ENCODE measurements at places on chromosomes 13 and 19.

GRCh38 chr13:89541091-89542030 is 1806.1 kb upstream of the MIR17HG start:
- no peak for DNase-seq

GRCh38 chr19:4803736-4804695 is 12.5 kb downstream of the FEM1A start:
- peak; percentile 26 for DNase-seq

- no peak for DNase-seq
These were observed 33.8 kb downstream of the ATP4B start for GRCh38 chr13:113624235-113624587.

DNA sequence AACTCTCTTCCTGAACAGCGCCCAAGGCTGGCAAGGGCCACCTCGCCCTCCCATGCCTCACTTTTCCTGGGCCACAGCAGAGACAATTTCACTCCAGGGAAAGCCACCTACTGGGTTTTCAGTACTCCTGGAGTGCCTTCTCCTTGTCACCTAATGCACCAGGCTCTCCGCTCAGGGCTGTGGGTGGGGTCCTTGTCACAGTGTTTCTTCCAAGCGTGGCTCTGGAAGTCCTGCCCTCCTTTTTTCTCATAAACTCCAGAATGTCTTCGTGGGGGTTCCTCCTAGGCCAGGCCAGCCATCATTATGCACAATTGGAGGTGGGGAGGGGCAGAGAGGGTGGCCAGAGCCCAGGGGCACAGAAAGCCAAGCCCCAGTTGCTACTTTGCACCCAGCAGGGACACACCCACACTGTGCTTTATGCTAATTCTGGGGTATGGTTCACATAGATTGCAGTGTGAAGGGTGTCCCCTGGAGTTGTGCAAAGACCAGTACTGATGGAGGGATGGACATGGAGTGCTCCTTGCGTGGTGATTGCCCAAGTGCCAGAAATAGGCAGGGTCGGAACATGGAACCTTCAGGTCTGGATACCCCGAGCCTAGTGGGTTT is 78.8 kb downstream of the CHST8 start:
- DNase-seq = no peak

GRCh38 chr13:28575200-28575599 is 80.3 kb upstream of the FLT1 start:
- DNase-seq = no peak

- no peak for DNase-seq
These were observed 23.5 kb upstream of the MYDGF start for GRCh38 chr19:4693471-4694121.

DNA sequence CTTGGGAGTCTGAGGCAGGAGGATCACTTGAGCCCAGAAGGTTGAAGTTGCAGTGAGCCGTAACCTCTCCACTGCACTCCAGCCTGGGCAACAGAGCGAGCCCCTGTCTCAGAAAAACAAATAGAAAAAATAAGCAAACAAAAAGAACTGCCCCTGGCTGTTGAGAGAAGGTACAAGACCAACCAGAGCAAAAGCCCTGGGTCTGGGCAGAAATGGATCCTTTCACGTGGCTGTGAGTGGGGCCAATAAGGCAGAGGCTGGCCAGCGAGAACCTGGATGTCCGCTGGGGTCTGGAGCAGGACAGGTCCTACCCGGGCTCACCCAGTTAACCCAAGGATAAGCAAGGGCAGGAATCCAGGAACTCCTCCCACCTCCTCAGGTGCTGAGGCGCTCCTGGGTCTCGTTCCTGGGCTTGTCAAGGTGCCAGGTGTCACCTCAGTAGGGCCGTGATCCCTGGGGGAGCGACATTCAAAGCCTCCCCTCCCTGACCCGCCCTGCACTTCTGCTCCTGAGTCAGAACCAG is 4.7 kb upstream of the SLC5A5 start:
- DNase-seq = no peak

DNA sequence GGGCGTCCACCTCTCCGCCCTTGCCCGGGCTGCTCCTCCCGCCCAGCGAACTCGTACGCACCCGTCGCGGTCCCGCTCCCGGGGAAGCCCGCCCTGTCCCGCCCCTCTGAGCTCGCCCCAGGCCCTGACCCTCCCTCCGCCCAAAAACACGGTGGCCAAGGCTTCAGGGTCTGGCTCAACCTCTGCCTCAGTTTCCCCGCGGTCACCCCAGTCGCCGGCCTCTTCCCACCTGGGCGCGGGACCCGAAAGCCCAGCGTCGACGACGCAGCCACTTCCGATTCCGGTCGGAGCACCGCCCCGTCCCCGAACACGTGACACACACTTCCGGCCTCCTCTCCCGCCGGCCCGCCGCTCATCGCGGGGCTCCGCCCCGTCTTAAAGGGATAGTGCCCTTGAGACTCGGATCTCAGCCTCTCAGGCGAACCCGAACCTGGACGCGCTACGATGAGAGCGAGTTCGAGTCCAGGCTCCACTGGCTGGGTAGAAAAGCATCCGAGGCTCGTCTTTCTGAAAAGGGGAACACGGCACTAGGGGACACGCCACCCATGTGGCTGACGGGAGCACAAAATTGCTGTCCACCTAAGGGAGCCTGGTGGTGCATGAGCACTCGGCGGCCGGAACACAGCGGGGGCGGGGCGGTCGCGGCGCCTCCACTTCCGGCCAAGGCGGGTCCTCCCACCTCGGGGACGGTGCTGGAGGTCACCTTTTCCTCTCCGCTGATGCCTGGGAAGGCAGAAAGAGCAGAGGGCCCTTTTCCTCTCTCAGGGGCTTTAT is at the start of gene C19orf25:
Gene C19orf25, minus strand, starts transcription at position 282 of the 774 bp plus-strand sequence. CDS start 312 bp downstream, outside the sequence.
- DNase-seq = peak; percentile 94

DNA sequence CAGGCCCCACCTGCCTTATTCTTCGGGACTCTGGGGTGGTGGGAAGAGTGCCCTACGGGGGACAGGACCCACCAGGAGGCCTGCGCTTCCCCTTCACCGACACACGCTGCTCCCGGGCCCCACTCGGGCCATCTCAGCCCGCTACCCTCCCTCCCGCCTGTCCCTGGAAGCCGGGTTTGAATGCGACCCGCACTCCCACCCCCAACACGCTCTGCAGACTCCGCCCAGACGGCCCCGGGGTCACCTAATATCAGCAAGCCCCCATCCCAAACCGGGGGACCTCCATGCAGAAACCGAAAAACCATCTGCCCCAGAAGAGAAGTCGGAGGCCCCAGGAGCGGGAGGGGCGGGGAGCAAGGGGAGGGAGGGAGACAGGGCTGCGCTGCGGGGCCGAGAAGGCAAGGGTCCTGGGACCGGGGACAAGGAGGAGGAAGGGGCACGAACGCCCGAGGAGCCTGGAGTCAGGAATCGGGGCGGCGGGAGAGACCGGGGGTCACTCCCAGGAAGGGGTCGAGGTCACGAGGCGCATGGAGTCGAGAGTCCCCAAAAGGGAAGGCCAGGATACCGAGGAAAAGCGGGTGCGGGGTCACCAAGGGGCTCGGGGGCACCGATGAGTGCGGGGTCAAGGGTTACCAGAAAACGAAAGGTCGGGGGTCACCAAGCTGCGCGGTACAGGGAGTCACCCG is 766 bp downstream of the SBNO2 start:
- peak; percentile 27 for DNase-seq

- peak; percentile 28 for DNase-seq
These were observed 82.5 kb downstream of the KLF5 start for GRCh38 chr13:73141292-73141771.

DNA sequence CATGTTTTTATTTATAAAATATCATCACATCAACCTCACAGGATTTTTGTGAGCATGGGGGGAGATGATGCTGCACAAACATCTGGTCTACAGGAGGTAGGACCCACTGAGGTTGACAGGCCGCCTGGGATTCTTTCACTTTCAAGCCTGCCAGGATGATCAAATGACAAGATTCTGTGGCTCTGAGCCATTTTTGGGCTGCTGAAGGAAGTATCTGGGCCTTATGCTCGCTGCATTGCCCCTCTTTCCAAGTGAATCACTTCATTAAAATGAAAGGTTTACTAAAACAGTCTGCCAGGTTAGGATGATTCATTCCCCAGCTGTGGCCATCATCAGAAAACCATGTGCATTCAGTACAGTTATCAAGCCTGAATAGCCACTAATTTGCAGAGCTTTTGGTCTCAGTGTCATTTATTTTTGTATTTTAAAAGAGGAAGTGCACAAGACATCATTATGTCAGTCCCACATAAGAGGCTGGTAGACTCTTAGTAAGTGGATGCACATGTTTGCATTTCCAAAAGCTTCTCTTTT is 34.4 kb downstream of the STARD13 start:
- peak; percentile 97 for DNase-seq

DNA sequence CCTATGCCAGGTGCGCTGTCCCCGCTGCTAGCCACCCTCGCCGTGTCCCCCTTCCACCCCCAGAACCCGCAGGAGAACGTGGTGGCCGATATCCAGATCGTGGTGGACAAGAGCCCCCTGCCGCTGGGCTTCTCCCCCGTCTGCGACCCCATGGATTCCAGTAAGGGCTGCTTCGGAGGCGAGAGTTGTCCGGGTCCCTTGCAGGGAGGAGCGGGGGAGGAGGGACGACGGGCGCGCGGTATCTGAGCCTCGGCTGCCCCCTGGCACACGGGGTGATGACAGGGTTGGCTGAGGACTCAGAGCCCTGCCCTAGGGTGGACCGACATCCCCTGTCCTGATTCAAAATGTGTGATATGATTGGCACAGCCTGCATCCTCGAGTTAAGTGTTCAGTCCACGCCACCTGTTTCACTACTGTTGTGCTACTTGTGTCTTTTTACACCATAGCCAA is 653 bp downstream of the MVB12A start:
- no peak for DNase-seq

GRCh38 chr13:100913143-100913542 is 238.5 kb upstream of the TMTC4 start:
- DNase-seq = no peak

DNA sequence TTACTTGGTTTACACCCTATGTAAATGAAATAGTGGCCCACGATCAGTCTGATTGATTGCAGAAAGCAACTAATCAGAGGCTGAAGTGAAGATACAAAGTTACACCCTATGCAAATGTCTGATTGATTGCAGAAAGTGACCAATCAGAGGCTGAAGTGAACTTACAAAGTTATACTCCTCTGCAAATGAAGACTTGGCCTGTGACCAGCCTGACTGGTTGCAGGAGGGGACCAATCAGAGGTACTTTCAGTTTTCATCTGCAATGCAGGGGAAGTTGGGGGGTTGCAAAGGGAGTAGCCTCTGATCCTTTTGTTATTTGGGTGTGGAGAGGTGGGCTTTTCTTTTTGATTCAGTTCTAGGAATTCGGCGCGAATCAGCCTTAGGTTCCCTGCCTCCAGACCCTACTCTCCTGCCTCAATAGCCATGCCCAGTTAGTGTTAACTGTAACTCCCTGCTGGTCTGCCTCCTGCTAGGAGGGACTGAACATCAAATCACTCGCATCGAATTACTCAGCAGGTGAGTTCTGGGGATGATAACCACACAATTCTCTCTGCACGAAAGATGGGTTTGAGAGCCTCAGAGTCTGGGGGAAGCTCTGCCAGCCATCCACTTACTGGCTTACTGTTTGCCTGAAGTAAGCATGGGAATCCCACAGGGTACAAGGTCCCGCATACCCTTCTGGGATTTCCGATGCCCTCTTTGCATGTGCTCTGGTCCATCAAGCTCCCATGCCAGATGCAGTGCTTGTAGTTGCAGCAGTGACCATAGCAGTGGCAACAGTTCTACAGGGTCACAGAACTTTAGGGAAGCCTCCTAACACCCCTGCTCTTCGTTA is 7.5 kb downstream of the ARL11 start:
- DNase-seq = peak; percentile 91

GRCh38 chr19:39372941-39373340 is 18.0 kb downstream of the PAF1 start:
- peak; percentile 43 for DNase-seq

DNA sequence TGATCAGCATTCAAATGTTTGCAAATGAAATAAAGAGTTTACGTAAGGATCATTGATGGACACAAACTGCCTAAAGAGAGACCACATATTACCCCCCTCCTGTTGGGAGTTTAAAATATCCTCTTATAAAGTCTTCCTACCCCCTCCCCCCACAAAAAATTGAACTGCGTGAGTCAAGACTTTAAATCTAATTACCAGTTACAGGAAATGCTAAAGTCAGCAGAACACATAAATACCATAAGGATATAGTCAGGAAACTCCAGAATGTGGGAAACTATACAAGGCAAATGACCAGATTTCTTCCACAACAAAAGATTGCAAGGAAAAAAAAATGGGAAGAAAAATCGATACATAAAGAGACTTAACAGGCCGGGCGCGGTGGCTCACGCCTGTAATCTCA is 44.4 kb upstream of the FARP1 start:
- DNase-seq = no peak

DNA sequence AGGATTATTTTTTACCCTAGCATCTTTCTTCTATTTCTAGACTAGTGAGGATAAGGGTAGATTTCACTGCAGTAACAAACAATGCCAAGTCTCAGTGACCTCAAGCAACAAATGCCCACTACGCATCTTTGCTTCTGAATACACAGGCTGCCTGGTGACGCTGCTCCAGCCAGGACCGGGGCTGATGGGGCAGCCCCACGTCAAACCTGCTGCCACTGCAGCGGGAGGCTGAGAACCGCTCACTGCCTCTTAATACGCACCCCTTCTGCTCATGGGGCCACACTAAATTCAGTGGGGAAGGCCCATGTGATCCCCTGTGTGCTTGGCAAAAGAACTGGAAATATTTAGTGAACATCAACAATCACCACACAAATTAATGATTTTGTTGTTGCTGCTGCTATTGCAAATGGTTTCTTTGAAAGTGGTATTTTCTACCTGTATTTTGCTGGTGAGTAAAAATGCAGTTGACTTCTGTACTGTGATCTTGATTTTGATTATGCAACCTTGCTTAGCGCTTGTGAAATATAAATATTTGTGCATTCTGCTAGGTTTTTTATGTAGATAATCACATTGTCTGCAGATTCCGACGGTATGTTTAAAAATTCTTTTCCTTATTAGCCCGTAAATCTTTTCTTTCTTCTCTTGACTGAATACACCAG is 139.5 kb upstream of the SPACA7 start:
- DNase-seq = no peak

All from iris pigment epithelial cell (primary cell).